ENCODE measurements at places on chromosomes 1 and 21. TPM values are rescaled to one million over a fixed set of nuclear protein-coding genes. Genes with fewer than 3 reads are reported as not detected.

The PLA2G2D gene
- total RNA-seq: not detected

The TRIM17 gene
- 0.07 TPM for total RNA-seq

The CHI3L1 gene
- 1.1 TPM for total RNA-seq

The CELA2A gene
- total RNA-seq: not detected

The LORICRIN gene
- not detected for total RNA-seq

The TMEM269 gene
- total RNA-seq: 0.07 TPM

The HUNK gene
- total RNA-seq: not detected

The FAM3B gene
- not detected for total RNA-seq

The OR2T2 gene
- not detected for total RNA-seq

The LRRC39 gene
- total RNA-seq: 0.56 TPM

The SHC1 gene
- 432 TPM for total RNA-seq

The VSIG8 gene
- total RNA-seq: 0.07 TPM

The ZNF672 gene
- total RNA-seq: 19.6 TPM

The CASQ1 gene
- 0.20 TPM for total RNA-seq

The GOLT1A gene
- total RNA-seq: not detected

The HES2 gene
- total RNA-seq: 0.59 TPM

The KCNK2 gene
- total RNA-seq: 16.3 TPM

The DNAH14 gene
- 8.2 TPM for total RNA-seq

The CDA gene
- 0.92 TPM for total RNA-seq

The HP1BP3 gene
- 195 TPM for total RNA-seq

The BCL2L15 gene
- total RNA-seq: 0.03 TPM

The ST6GALNAC5 gene
- 0.83 TPM for total RNA-seq

The KRTAP19-3 gene
- total RNA-seq: not detected

The ASTN1 gene
- 0.03 TPM for total RNA-seq

The SLC44A3 gene
- 2.2 TPM for total RNA-seq

All from smooth muscle cell of the pulmonary artery (primary cell).